ENCODE measurements at places on chromosomes 12 and 14.

DNA sequence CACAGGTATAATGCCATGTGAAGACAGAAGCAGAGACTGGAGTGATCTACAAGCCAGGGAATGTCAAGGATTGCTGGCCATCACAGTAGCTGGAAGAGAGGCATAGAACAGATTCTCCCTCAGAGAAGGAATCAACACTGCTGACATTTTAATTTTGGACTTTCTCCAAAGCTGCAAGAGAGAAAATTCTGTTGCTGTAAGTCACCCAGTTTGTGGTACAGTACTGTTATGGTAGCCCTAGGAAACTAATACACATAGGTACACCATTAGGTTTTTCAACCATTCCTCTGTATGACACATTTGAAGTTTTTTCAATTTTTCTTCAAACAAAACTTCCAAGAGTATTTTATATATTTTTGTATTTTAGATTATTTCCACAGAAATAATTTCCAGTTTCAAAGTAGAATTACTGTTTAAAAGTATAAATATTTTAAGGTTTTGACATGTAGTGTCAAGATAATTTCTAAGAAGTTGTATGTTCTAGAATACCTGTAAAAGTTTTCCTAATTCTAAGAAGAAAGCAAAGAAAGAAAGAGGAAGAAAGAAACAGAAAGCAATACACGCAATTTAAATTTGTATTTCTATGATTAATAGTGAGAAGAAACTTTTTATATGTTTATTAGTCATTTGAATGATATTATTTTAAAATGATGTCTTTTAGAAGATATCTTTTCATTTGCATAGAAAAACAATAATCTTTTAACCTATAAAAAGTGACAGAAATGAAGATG is 64.9 kb upstream of the CATSPERB start:
- DNase-seq, result no peak

GRCh38 chr12:124413915-124414314 is 119.0 kb downstream of the RFLNA start:
- no peak for DNase-seq

GRCh38 chr12:104154286-104154685 is 16.3 kb upstream of the NFYB start:
- DNase-seq, result no peak

- no peak for DNase-seq
Observed at GRCh38 chr12:12557733-12558132, 4.9 kb downstream of the DUSP16 start.

- DNase-seq, result no peak
Observed at GRCh38 chr14:86575141-86575540, 1045.2 kb downstream of the FLRT2 start.

DNA sequence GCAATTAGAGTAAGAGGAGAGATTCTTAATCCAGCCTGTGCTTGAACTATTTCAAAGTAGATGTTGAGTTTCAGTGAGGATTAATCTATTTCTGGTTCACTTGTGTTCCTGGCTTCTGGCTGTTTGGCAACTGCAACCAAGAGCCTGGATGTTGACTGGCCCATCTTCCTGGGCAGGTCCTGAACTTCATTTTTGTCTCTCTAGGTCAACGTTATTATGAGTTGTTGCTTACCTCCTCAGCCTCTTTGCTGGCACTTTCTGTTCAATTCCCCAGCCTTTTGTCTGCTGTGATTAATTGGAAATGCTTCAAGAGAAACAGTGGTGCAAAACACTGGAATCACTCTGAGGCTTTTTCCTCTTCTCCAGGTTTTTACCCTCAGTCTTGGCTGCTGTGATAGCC is 56.8 kb downstream of the TMEM132D start:
- DNase-seq, result no peak

- no peak for DNase-seq
Observed at GRCh38 chr12:29278673-29279420, 102.1 kb downstream of the ERGIC2 start.

- DNase-seq, result no peak
Observed at GRCh38 chr12:11695321-11695720, 45.8 kb downstream of the ETV6 start.

- no peak for DNase-seq
Observed at GRCh38 chr12:3328081-3328480, 162.9 kb upstream of the PRMT8 start.

DNA sequence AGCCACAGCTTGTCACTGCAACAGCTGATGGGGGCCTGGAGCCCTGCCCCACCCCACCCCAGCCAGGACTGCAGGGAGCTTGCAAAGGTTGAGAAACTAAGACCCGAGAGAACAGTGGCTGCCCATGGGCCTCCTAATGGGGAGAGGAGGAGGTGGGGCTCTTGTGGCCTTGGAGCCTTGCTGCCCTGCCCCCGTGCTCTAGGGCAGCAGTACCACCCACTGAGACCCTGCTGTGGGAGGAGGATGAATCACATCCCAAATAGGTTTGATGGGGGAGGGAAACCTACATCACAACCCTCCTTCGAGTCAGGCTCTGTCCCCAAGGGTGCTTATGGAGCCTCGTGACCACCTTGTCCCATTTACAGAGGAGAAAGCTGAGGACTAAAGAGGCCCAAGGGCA is 15.9 kb downstream of the HHIPL1 start:
- no peak for DNase-seq

DNA sequence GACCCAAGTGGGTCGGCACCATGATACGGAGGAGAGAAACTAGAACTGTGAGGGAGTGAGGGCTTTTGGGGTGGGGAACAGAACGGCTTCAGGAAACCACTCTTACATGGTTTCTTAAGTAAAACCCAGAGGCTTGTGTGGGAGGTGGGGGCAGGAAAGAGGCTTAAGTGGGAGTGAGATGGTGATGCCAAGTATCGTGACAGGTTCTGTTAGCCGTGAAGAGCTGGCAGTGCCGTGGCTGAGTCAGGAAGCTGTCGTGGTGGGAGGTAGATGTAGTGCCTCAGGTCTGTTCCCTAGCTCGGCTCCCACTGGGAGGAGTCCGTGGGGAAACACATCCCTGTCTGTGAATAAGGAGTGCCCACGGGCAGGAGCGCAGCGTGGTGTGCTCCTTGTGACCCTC is 185.8 kb upstream of the FKBP4 start:
- no peak for DNase-seq

GRCh38 chr14:104150136-104151025 is 12.0 kb downstream of the KIF26A start:
- DNase-seq, result no peak

DNA sequence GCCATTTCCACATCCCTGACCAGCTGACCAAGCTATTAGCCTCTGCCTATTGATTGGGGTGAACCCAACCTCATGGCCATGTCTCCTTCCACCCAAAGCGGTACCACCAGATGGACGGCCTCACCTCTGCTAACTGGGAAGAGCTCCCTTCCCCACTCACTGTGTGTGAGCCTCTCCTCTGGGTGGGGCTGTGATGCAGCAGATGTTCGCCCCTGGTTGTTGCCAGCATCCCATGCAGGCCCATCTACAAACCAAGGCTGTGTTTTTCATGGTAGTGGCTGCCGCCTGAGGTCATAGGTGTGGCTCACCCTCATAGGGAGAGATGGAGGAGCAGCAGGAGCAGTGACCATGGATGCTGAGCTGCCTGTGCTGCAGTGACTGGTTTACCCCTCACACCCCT is 47.6 kb upstream of the RD3L start:
- DNase-seq, result no peak

DNA sequence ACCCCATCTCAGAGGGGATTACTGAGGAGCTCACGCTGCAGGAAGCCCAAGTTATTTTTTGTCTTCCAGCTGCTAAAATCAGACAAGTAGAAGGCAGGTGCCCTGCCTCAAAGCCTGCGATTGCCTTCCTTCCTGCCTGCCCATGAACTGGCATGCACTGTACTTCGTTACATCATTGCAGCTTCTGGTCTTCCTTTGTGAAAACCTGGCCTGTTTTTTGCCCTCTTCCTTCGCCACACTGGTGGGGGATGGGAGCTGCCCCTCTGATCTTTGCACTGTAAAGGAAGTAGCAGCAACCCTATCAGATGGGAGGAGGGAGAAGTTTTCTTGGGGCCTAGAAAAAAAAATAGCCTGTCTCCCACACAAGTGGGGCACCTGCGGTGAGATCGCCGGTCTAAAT is 1098.7 kb downstream of the BCL11B start:
- DNase-seq, result no peak

- DNase-seq, result no peak
Observed at GRCh38 chr12:80001562-80001961, 66.7 kb upstream of the PPP1R12A start.

DNA sequence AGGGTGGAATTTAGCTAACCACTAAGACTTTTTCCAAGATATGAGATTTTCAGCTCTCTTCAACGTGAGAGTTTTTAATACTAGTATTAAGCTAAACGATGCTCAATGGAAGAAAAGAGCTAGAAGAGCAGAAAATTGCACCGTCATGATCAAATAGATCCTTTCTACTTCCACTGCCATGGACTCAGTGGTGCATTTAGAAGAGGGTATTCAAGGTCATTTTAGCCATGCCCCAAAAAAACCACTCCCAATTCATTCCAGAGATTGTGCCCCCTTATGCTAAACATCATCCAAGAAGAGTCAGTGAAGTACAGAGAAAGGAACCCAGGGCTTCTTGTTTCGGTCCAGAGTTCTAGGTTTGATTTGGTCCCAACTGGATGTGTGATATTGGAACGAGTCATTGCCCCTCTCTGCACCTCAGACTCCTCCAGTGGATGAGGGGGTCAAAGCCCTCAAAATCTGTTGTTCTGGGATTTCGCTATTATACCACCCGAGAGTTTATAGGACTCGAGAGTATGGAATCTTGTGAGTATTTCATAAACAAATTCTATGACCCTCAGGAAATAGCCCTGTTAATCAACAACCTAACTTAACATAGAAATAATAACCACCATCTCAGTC is 55.2 kb downstream of the DAD1 start:
- no peak for DNase-seq

DNA sequence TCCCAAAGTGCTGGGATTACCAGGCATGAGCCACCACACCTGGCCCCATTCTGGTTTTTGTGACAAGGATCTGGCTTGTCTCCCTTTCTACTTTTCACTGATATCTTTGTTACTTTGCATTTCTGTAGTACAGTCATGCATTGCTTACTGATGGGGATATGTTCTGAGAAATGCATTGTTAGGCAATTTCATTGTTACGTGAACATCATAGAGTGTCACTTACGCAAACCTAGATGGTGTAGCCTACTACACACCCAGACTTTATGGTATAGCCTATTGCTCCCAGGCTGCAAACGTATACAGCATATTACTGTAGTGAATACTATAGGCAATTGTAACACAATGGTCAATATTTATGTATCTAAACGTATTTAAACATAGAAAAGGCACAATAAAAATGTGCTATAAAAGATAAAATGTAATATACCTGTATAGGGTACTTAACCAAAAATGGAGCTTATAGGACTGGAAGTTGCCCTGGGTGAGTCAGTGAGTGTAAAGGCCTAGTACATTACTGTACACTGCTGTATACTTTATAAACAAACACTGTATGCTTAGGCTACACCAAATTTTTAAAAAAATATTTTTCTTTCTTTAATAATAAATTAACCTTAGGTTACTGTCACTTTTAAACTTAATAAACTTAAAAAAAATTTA is 16.0 kb downstream of the MRPL42 start:
- no peak for DNase-seq

DNA sequence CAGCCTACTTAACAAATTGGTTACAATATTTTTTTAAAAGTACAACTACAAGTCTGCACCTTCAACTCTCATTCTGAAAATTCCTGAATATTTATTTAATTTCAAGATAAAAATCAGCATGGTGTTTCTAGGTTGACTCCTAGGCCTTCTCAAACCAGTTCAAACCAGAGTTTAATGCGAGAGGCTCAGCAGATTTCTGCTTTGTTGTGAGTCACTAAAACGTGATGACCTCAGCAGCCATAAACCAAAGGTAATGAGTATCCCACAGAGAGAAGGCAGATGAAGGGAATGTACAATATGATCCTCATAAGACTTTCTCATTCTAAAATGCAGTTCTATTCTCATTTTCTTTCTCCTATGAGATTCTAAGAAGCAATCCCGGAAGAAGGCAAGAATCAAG is 1.5 kb downstream of the PRDM4 start:
- no peak for DNase-seq

- no peak for DNase-seq
Observed at GRCh38 chr14:65296402-65296801, 116.1 kb upstream of the FUT8 start.

- no peak for DNase-seq
Observed at GRCh38 chr12:90631591-90632212, 323.3 kb downstream of the CCER1 start.

DNA sequence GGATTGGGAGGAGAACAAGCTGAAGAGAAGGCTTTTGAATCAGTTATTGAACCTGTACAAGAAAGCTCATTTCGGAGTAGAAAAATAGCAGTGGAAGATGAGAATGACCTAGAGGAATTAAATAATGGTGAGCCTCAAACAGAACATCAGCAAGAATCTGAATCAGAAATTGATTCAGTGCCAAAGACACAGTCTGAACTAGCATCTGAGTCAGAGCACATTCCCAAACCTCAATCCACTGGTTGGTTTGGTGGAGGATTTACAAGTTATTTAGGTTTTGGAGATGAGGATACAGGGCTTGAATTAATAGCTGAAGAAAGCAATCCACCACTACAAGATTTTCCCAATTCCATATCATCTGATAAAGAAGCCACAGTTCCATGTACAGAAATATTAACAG is 13.5 kb downstream of the MIA2 start:
- DNase-seq, result no peak

- DNase-seq, result no peak
Observed at GRCh38 chr12:129854591-129854990, 49.2 kb downstream of the TMEM132D start.

DNA sequence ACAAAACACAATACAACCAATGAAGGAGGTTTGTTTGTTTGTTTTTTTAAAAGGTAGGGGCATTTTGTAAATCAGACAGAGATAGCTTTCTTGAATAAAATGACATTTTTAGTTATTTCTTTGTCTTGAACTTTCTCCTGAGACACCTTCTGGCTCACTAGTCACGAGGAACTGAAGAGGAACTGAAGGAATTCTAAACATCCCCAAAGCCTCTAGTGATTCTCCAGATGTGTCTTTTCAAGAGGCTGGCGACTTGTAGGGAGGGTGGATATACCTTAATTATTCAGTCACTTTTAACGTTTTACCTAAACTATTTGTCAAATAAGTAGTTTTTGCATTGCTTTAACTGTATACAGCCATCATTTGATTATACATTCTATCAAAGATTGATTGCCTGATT is 211.2 kb upstream of the LRIG3 start:
- no peak for DNase-seq

Data from NCI-H1436 (cell line).